ENCODE measurements at places on chromosomes 4 and X.

DNA sequence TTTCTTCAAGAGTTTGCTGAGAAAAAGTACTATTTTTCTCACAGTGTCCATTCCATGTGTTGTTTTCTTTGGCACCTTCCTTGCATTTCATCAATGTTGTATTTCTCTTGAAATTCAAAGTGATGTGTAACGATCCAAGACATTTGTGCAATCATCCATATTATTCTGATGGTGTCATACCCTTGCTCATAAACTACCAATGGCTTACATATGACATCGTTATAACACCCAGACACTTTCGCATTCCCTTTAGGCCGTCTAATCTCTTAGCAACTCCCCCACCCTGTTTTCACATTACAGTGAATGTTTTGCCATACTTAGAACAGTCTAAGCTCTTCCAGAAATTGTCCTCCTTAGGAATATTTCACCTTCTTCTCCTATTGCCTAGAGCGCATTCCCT is 1779.0 kb downstream of the PCDH7 start:
- no peak for DNase-seq

DNA sequence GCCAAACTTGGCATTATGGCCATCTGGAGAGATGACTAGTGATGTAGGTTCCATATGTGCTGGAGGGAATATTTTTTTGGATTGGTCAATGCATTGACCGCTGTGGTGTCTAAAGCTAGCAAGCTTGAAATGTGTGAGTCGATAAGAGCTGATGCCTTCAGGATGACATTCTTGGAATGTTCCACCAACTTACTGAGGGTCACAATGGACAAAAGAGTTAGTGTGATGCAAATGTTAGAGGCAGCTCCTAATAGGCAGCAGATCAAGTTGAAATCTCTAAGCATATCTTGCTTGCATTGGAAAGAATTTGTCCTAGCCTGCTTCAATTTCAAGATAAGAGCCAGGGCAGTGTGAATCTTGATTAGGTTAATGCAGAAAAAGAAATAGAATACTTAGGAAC is 210.4 kb upstream of the AFF2 start:
- no peak for DNase-seq

- DNase-seq = peak; percentile 65
These were observed 6.6 kb downstream of the GUCY2F start for GRCh38 chrX:109475174-109475891.

- DNase-seq = no peak
These were observed 7.6 kb downstream of the CITED1 start for GRCh38 chrX:72297953-72298730.

DNA sequence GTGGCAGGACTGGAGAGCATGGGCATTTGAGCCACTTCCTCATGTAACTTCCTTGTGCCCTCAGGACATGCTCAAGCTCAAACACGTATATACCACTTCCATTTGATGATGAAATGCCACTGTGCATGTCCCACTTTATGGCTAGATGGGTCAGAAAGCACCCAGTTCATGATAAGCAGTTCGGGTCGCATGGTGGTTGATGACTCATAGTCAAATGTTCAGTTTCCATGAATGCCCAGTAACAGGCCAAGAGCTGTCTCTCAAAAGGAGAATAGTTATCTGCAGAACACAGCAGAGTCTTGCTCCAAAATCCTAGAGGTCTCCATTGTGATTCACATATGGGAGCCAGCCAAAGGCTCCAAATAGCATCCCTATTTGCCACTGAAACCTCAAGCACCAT is 48.9 kb upstream of the SPIN3 start:
- no peak for DNase-seq

DNA sequence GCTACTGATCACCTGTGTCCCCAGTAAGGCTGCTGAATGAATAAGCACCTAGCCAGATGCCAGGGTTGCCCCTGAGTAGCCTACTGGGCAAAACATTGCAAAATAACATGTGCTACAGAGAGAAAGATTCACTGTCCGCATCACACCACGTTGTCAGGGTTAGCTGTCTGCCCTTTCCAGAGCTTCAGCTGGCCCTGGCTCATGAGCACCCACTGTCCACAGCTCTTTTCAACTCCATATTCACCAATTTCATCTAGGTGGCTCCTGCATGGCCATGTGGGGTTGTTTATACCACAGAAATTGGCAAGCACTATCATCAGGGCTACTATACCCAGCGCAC is 227.7 kb upstream of the PSAPL1 start:
- DNase-seq = no peak

DNA sequence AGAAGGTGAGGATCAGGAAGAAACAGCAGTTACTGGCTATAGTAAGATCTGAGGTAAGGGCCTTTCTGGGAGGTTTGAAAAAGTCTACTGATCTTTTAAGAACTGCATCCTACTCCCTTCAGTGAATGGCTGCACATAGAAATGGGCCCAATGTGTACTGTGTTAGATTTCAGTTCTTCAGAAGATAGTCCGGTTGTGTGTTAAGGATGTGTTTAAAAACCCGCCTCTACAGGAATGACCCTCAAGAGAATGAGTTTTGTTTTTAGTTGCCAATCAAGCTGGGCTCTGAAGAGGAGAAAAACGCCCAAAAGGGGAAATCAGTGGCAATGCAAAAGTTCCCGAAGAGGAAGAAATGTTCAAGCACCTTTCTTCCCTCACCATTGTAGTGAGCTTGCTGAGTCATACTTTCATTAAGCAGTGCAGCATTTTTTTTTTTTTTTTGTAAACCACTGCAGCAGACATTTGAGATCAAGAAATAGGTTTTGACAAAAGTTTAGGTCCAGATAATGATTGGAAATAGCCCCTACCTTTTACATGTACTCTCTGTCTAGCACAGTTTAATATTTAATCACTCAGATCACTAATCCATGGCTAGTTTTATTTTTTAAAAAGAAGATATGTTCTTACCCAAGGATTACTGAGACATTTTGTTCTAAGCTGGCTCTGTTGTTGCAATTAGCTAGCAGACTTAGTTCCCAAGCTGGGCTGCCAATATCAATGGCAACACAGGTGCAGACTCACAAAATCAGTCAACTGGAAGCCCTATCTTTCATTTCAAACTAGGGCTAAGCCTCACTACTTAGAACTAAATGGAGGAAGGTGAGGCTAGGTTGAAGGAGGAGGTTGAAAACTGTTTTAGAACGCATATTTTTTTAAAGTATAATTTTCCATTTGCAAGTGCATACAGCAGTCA is 7.0 kb upstream of the TRPC5OS start:
- DNase-seq = peak; percentile 20

- no peak for DNase-seq
These were observed 12.2 kb downstream of the CLNK start for GRCh38 chr4:10672379-10672778.

DNA sequence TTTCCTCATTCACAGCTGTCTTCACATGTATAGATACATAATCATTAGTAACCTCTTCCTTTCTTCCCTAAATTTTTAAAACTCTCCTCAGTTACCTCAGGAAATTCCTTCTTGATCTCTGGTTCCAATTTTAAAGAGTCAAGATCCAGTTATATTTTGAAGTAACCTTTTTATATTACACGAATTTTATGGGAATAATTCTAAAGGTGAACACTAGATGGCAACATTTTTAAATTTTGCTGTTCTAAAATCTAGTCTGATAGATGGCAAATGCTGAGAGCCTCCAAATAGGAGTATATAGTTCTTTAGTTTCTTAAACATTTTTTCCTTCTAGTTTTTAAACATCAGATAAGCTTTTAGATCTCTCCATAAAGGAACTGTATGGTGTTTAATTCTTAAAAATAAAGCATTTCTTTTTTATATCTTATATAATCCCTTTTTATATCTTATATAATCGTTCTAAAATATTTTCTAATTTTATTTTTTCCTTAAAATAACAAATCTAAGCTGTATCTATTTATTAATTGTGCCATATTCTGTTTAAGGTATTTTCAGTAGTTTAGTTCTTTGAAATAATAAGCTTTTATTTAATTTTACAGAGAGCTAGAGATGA is 37.9 kb upstream of the PAPSS1 start:
- DNase-seq = peak; percentile 46

DNA sequence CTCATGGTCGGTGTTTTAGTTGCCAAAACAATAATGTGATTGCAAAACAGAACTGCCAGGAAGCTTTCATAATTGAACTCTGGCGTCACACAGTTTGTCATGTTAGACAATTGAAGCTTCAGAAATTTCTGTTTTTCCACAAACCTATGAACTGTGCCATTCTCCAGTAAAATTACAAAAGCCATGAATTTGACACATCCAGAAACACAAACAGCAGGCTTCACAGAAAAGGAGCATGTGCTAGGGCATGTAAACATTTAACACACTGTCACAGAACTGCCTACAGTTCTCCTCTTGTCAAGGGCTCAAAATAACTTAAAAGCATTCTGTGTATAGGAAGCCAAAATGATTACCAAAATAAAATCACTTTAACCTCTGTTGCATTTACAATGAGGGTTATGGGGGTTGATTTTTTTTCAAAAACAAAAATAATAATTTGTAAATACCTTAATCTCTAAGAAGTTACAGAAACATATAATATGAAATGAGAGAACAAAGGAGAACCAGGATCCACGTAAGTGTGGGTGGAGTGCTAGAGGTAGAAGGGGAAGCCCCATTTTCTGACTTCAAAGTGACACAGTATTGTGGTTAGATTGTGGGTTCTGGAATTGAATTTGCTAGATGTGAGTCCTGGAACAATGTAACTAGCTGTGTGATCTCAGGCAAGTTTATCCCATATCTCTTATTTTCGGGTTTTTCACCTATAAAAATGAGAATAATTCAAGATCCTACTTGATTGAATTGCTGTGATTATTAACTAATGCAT is 295.0 kb downstream of the CENPC start:
- no peak for DNase-seq

DNA sequence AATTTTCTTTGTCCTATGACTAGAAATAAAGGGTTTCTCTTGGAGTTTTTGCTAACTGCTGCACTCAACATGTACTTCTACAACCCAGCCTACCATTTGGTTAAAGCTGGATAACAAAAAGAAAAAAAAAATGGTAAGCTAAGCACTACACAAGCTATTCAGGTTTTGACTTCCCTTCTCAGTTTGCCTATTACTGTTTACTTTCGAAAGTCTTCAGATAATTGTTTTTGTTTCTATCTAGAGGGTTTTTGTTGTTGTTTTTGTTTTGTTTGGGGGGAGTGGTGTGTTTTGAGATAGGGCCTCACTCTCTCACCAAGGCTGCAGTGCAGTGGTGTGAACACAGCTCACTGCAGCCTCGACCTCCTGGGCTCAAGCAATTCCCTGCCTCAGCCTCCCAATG is 46.6 kb downstream of the CLOCK start:
- no peak for DNase-seq

DNA sequence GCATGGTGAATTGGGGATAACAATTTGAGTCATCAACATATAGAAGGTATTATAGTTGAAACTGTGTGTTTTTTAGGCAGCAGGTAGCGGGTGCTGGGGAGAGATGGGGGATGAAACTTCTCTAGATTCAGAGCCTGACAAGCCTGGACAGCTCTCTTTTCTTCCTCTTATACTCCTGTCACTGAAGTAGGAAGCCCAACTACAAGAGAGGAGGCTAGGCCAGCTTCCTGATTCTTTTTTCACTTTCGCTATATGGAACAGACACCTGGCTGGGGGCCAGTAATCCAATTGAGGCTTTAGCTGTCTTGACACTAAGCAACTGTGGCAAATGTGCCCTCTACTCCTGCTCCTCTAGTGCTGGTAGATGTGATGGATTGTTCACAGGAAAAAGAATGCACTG is 69.2 kb downstream of the PHKA1 start:
- DNase-seq = peak; percentile 42

GRCh38 chr4:74335341-74336021 is 27.2 kb downstream of the EPGN start:
- no peak for DNase-seq

DNA sequence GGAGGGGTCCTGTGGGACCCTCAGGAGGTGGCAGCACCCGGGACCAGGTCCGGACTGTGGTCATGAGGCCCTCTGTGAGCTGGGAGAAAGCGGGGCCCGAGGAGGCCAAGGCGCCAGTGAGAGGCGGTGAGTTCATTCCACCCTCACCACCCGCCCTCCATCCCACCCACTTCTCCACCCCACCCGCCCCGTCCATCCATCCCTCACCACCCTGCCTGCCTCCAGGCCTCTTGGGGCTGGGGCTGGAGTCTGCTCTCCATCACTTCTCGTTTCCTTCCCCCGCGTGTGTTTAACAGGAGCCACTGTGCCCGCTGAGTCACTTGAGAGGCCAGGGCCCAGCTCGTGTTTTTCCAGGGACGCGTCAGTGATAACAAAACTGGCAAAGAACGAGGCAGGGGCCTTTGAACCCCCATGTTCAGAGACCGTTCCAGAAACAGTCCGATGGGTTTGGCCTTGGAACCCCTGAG is 6.2 kb downstream of the SH3TC1 start:
- DNase-seq = no peak

DNA sequence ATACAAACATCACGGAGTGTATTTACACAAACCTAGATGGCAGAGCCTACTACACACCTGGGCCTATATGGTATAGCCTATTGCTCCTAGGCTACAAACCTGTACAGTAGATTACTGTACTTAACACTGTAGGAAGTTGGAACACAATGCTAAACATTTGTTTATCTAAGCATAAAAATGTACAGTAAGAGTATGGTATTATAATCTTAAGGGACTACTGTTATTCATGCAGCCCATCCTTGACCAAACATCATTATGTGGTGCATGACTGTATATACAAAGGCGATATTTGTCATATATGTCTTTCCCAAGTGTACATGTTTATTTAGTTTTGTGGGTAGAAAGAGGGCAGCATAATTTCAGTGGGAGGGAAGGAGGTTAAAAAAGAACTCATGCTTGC is 177.7 kb upstream of the FSTL5 start:
- DNase-seq = no peak

- DNase-seq = no peak
These were observed 374.7 kb downstream of the ANKRD50 start for GRCh38 chr4:124337874-124338273.

DNA sequence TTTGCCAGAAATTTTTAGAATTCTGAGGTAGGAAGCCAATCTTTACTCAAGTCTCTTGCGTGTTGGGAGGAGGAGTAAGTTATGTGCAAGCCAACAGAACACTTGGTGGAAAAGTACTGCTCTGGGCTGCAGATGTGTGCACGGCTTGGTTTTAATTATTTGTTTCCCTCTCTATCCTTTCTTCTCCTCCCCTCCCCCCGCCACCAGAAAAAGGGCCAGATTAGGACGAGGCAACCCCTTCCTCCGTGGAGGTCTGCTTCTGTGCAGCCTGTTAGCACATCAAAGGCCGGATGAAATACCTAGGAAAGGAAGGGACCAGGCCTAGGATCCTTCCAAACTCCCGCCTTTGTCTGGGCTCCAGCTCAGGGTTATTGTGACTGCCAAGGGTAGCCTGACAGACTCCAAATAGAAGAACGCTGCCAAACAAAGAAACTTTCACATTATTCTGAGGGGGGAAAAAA is 1.0 kb upstream of the PGRMC1 start:
- peak; percentile 40 for DNase-seq

GRCh38 chrX:22135994-22136684 is 104.0 kb downstream of the PHEX start:
- peak; percentile 62 for DNase-seq

Data from pons (tissue), 1 donor.